ENCODE measurements at places on chromosomes 3 and 15.

DNA sequence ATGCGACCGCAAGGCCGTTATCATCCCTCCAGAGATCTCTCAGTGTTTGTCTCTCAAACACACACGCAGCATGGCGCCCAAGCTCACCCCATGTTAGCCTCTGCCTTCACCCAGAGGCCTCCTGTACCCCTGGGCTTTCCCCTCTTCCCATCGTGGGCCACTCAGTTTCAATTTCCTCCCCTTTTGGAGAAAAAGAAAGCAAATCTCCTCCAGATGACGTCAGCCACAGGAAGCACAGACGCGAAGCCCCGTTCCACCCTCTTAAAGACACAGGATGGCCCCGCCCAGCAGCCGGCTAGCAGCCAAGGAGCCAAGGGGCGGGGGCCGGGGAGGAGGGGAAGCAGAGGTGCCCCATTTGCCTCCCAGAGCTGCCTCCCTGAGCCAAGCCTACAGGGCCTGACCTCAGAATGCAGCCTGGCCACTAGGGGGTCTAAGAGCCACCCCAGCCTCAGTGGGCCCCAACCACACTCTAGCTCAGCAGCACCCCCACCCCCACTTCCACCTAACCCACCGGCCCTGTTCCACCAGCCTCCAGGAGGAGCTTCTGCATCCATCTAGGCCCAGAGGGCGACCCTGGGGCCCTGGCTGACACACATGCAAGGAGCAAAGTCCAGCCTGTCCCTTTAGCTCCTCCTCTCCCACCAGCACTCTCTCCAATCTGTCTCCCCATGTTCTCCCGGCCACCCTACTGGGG lies 26.5 kb downstream of the ATRIP start:
- DNase-seq: no peak

DNA sequence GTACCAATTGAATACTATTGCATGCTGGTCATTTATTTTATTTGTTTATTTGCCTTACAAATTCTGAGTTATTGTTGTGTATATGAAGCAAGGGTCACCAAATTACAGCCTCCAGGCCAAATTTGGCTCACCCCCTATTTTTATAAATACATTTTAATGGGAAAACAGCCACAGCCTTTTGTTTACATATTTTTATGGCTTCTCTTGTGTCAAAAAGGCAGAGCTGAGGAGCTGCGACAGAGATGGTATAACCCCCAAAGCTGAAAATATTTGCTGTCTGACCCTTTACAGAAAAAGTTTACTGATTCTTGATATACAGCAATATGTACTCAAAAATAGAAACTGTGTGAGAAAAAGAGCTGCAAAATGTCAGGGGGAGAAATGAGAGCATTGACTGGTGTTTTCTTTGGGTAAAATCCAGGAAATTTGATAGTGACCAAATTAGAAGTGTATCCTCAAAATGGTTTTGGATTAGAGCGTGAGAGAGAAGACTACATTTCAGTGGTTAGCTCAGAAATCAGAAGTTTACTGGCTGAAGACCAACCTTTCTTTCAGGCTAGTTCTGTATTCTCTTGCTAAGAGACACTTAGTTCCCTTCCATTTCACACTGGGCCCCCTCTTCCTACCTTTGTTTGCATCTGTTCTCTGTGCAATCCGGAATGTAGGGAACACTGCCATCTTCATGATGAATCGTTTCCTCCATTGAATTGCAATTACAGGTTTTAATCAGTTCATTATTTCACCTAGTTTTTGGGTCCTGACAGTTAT lies 757.8 kb downstream of the AGBL1 start:
- DNase-seq: no peak

DNA sequence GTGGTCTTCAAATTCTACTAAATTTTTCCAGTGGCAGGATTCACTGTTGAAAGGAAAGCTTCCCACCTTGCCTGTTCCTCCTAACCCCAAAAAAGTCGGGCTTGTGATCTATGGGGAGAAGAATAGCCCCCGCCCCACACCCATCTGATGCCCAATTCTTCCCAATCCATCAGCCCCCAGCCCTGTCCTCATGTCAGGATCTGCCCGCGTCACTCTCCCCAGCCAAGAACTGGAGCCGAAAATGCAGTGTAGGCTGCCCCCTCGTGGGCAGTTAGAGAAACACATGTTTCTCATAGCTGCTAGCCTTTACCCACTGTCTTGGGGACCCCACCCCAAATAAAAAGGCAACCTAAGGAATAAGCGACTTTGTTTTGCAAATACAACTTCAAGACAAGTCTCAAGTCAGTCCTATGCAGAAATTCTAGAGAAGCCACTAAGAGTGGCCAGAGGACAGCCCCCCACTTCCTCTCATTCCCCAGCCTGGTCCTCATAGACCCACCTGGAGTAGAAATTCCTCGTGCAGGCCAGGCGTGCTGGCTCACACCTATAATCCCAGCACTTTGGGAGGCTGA lies 13.0 kb upstream of the CSK start:
- DNase-seq: no peak

DNA sequence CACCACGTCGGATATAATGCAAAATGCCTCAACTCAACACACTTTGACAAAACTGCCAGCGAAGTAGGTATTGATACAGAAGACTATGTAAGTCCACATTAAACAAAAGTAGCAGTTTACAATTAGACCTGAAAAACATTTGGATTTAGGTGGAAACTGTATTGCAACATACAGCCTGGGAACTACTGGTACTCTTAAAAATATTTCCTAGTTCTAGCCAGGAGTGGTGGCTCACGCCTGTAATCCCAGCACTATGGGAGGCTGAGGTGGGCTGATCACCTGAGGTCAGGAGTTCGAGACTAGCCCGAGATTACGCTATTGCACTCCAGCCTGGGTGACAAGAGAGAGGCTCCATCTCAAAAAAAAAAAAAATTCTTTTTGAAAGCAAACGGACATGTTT lies 246.2 kb downstream of the ZBTB20 start:
- no peak for DNase-seq

- DNase-seq: no peak
Measured at GRCh38 chr15:89127054-89127702, 38.9 kb downstream of the ABHD2 start.

DNA sequence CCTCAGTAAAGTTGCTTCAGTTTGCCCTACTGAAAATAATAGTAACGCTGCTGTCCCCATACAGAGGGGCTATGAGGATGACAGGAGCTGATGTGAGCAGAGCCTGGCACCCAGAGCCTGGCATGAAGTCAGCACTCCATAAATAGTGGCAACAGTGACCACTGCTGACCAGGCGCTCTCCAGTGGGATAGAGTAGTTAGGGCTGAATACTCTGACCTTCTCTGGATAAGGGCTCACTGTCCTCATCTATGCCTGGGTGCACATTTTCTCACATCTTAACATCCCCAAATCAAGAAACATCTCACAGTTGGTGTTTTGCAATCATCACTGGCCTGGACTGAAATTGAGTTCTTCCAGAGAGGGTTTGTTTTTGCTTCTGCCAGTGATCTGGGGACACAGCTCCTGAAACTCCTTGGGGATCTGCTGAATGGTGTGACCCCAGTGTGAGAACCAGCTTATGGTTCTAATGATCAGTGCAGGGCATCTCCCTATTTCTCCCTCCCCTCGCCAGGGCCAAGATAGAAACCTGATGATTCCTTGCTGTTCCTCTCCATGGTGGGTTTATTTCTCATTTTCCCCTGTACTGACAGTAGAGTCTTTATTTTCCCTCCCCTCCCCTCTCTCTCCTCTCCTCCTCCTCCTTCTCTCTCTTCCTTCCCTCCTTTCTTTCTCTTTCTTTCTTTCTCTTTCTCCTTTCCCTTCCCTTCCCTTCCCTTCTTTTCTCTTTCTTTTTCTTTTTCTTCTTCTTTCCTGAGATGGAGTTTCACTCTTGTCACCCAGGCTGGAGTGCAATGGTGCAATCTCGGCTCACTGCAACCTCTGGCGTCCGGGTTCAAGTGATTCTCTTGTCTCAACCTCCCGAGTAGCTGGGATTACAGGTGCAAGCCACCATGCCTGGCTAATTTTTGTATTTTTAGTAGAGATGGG lies 3.5 kb upstream of the PCSK6 start:
- no peak for DNase-seq

DNA sequence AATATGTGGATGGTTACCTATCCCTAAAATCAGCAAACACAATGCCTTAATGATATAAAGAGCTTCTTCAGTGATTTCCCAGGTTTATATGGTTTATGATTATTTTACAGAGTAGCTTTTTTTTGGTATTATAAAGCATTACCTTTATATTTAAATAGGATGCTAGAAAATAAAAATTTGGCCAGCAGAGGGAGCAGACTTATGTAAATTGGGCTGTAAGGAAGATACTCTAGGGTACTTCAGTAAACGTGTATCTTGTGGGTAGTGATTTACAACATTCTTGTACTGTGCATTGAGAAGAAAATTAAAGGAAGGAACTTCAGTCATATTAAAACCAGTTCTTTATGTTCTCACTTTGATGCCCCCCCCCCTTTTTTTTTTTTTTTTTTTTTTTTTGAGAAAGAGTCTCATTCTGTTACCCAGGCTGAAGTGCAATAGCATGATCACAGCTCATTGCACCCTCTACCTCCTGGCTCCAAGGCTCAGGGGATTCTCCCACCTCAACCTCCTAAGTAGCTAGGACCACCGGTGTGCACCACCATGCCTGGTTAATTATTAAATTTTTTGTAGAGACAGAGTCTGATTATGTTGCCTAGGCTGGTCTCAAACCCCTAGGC lies 167.9 kb downstream of the BBX start:
- no peak for DNase-seq

DNA sequence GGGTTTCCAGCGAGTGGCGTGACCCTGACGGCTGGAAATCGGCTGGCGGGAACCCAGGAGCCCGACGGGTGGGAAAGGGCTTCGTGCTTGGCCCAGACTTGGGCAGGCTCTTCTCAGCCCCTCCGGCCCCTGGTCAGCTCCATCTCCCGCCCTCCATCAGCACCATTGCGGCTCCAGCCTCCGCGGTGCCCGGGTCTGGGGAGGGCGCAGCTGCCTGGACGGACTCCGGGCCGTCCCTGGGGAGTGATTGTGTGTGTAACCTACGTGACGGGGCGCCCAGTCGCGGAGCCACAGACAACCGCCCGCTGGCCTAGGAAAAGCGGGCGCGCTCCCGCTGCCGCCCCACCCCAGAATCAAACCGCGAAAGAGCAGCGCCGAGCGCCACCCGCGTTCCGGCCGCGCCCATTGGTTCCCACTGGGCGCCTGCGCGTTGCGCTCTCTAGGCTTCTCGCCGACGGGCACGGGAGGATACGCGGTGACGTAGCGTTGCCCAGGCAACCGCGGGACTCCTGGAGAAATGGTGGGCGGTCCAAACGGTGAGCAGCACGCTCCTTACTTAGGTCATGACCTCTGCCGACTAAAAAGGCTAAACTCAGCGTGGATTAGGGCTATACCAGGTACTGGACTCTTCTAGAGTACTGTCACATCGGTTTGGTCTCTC lies at the start of gene CFAP20DC:
Gene CFAP20DC (minus strand): TSS at position 355 of the 661 bp plus-strand sequence. CDS start 394 bp downstream, outside the sequence.
- no peak for DNase-seq

DNA sequence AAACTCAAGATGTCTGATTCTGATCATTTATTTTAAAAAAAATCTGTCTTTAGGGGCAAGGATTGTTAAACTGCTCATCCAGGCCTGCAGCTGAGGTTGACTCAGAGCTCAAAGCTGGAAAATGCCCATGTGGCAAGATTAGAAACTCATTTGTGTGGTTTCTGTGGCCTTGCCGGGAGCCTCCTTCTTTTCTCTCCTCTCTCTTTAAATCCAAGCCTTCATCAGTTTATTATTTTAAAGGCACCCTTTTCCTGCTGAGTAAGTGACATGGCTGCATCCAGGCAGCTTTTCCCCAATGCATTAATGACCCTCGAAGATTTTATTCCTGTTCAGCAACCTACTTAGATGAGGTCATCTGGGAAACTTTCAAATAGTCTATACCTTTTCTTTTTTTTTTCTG lies 221.3 kb upstream of the CDIN1 start:
- DNase-seq: no peak

DNA sequence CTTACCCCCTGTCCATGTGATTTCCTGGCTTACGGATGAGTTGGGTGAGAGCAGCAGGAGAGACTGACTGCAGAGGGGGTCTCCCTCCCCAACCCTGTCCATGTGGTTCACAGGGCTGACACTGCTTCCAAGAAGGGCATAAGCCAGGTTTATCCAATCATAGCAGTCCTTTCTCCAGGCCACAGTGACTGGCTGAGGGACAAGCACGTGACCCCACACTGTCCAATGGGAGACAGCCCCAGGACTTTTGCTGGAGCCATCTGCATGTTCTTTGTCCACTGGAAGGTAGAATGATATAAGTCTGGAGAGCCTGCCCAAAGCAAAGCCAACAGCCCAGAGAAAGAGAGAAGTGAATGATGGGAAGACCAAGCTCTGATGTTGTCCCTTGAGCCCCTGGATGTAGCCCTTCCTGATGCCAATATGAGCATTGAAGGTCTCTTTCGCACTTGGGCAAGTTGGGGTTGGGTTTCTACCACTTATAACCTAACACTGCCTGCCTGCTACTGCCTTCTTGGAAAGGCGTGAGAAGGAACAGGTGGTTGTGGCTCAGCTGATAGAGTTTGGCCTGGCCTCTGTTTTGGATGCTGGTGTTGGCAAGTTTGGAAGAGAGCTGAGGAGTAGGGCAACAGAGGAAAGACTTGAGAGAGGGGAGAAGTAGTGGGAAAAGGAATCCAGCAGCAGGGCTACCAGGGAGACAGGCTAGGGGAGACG lies 41.3 kb upstream of the GRIP2 start:
- no peak for DNase-seq

DNA sequence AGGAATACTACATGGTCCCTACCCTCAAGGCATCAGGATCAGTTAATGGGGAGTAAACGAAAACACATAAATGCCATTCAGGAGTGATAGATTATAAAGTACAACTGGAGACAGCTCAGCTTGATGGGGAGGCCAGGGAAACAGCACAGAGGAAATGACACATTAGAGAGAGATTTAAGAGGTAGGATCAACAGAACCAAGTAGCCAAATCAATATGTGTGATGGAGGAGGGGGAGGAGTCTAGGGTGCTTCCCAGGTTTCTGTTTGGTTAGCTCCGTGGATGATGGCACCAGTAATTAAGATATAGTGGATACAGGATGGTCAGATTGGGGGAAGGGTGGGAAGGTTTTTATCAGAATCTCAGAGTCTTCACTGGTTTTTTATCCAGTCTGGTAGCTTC lies 229.5 kb upstream of the ROPN1 start:
- DNase-seq: no peak

DNA sequence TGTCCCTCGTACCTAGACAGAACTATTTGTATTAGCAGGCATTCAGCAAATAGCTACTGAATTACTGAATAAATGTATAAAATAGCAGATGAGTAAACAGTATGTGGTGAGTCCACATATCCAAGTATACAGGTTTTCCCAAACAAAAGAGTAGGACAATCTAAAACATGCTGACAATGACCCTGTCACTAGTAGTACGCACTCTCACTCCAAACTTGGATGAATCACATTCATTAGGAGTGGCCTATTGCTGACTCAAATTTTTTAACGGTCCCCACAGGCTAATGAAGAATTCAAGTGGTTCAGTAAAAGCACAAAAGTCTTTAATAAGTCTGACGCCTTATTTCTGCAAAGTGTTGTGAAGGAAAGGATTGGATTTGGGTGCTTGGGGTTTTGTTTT lies 449.3 kb upstream of the THBS1 start:
- DNase-seq: no peak

DNA sequence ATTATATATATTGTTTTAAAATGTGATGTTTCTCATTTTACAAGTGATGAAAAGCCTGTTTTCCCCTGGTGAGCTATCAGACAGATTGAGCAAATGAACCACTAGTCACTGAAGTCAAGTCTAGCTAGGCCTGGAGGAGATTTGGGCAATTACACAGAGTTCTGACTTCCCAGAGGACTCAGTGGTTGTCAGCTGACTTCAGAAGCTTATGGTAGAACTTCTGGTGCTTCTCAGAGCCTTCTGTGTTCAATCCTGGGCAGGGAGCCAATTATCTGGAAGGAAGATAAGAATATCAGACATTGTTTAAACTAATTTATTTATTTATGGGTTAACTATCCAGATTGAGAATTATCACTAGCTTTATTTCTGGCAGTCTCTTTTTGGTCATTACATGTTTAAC lies 37.7 kb upstream of the NAALADL2 start:
- DNase-seq: no peak

Data from cortex of kidney (tissue), 1 donor.